Upper lobe of left lung (tissue), 6 donors: ENCODE measurements at places on chromosomes 7 and 10.

DNA sequence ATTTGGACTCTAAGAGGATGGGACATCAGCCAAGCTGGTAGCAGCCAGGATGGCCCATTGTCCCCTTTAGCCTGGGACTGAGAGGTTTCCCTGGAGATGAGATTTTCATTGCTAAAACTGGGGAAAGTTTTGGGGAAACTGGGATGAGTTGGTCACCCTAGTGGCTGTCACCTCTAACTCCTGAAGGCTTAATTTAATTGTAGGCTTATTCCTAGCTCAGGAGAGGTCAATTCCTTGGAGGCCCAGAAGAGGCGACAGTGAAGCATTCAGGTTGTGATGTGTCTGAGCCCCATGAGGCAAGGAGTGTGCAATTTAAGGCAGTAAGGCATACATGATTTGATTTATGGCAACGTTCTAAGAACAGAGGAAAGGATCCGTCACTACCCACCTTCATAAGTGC is 24.9 kb upstream of the JAZF1 start:
- no peak for DNase-seq

- DNase-seq: no peak
These were observed 109.1 kb upstream of the CTTNBP2 start for GRCh38 chr7:117982071-117983055.

GRCh38 chr10:29804025-29804852 is 169.5 kb upstream of the SVIL start:
- peak; percentile 54 for DNase-seq

- no peak for DNase-seq
These were observed 104.4 kb upstream of the PHYHIPL start for GRCh38 chr10:59072038-59072437.

DNA sequence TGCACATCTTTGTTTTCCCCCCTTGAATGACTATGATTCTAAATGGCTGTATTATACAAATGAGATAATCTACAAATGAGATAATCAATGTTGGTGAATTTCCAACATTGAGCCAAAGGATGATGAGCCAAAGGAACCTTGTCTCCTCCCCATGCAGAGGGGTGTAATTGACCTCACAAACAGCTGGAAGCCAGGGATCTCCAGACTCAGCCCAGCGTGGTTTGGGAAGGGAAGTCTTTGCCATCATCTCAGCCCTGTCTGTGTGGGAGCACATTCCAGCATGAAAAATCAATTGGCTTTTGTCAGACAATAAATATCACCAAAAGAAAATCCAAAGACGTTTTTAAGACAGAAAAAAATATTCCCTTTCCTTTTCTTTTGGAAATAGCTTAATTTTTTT is 271.5 kb upstream of the AOAH start:
- no peak for DNase-seq

DNA sequence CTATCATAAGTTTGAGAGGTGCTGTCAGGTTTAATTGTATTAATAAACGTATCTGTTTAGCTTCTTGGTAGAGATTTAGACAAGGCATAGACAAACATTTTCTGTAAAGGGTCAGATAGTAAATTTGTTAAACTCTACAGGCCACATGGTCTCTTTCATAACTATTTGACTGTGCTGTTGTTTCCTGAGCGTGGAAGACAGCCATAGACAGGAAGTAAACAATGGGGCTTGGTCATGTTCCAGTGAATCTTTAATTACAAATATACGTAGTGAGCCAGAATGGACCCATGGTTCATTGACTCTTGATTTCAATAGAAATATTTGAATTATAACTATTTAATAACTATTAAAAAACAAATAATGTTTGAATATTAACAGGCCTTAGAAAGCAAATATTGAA is 451.1 kb downstream of the SH2D4B start:
- no peak for DNase-seq
